ENCODE measurements at places on chromosomes 7 and 10. TPM values are rescaled to one million over a fixed set of nuclear protein-coding genes. Genes with fewer than 3 reads are reported as not detected.

- DNase-seq = no peak
These were observed 332.5 kb downstream of the ZWINT start for GRCh38 chr10:56028298-56029132.

DNA sequence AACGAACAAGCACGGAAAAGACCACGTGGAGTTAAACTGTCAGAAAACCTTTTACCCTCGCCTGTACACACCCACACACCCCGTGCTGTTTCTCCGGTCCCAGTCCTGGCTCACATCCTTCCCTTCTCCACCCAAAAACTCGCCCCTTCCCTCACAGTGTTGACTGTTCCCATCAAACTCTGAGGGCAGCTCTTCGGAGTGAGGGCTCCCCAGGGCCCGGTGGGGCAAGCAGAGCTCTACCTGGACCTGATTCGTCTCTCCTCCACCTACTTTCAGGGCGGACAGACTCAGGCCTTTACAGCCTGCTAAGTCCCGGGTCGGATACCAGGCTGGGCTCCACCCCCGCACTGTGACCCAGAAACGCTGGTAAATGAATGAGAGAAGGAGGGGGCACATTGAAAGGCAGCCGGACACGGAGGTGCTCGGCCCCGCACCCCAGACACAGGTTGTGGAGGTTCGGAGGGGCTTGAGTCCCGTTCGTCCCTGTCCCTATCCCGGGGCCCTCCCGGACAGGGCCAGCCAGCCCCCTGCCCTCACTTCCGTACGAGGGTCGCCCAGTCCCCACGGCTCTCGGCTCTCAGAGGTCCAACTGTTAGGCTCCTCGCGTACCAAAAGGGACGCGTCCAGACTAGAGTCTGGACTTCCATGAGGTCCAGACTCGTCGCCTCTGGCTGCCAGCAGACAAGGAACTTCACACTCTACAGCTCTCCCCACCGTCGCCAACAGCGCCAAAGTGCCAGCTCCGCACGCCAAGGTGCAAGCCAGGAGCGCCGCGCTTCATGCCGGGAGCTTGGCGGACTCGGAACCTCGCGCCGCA, 31.7 kb upstream of the ASL start:
- DNase-seq = peak; percentile 37

The CRHR2 gene
- 0.17 TPM for total RNA-seq

The CDH23 gene
- total RNA-seq = 74.8 TPM

The NKX1-2 gene
- total RNA-seq = 0.85 TPM

The ASAH2 gene
- 1.1 TPM for total RNA-seq

DNA sequence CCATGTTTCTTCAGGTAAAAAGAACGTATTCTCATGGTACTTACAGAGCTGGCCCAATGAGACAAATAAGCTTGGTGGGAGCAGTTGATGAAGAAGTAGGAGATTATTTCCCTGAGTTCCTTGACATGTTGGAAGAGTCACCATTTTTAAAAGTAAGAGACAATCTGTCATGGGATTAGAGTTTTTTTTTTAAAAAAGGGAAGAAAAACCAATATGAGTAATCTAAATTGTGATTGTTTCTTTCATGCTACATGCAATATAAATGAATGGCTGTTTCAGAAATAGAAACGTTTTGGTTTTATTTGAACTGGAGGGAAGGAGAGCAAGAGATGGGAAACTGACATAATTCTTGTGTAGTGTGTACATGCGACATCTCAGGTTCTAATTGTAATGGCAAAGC, 32.8 kb downstream of the TMEM60 start:
- no peak for DNase-seq

The DNAAF5 gene
- 30.8 TPM for total RNA-seq

Data from prostate gland (tissue), 2 donors.